Effector memory CD4-positive, alpha-beta T cell (primary cell): ENCODE measurements at places on chromosomes 2 and 18.
A peak's percentile ranks its signal among the peaks of the same experiment; 100 is the strongest.

- no peaks in the 10 kb centered on the region for H3K36me3 ChIP-seq
- no peaks in the 10 kb centered on the region for H3K4me1 ChIP-seq
- no peak for DNase-seq
Measured at GRCh38 chr2:33812707-33813106, 213.6 kb upstream of the FAM98A start.

DNA sequence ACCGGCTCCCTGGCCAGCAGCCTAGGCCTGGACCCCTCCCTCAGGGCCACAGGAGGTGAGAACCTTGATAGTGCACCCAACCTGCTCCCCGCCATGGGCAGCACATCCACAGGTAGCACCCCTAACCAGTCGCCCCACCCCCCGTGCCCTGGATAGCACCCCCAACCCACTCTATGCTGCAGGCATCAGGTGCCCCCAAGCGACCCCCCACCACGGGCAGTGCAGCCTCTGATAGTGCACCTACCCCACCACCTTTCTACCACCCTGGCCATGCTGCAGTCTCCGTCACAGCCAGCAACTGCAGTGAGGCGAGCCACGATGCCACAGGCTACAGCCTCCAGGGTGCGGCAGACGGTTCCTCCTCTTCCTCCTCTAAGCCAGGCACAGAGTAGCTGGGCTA lies 55.6 kb downstream of the SOWAHC start:
- no peak overlapping the region for H3K4me3 ChIP-seq
- H3K27ac ChIP-seq = no peak overlapping the region
- no peaks in the 10 kb centered on the region for H3K4me1 ChIP-seq
- DNase-seq = no peak
- H3K36me3 ChIP-seq = no peaks in the 10 kb centered on the region
- H3K27me3 ChIP-seq = no peaks in the 10 kb centered on the region

- H3K4me1 ChIP-seq = peaks cover 4% of the 10 kb centered on the region
- no peak for DNase-seq
- H3K36me3 ChIP-seq = peaks cover 8% of the 10 kb centered on the region
- H3K27me3 ChIP-seq = no peaks in the 10 kb centered on the region
- no peak overlapping the region for H3K27ac ChIP-seq
- no peak overlapping the region for H3K4me3 ChIP-seq
Measured at GRCh38 chr18:63169853-63170252, 149.7 kb downstream of the BCL2 start.

DNA sequence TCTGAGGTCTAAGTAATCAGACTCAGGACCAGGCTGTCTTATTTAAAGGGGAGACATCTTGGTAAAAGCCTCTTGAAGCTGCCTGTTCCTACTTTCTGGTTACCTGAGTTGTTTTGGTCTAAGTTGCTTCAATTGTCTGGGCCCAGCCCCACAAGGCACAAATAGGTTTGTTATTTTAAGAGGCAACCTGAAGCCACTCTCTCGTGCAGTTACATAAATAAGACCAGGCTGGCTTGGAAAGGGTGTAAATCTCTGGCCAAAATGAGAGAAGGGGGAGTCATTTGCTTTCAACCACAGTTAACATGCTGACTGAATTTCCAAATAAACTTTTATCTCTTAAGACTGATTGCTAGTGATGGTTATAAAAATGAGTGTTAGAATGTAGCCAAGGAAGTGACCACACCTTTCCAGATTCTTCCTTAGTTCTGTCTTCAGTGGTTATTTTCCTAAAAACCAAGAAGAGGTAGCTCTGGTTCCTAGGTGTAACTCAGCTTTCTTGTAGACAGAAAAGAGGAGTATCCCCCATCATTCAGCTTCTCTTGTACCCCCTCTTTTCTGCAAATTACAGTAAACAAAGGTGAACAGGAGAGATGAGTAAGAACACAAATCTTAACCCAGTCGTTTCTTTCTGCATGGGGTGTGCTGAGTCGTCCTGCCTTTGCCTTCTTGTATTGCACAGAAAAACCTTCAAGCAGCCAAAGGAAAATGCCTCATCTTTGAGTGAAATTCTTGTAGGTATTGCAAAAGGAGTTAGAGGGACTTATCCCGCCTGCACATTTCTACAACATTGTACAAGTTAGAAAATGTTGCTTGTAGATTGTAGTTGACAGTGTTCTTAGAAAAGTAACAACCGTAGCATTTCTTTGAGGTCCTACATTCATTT lies 161.5 kb upstream of the NT5C1B start:
- H3K27me3 ChIP-seq = no peaks in the 10 kb centered on the region
- DNase-seq = no peak
- no peaks in the 10 kb centered on the region for H3K36me3 ChIP-seq
- no peak overlapping the region for H3K27ac ChIP-seq

DNA sequence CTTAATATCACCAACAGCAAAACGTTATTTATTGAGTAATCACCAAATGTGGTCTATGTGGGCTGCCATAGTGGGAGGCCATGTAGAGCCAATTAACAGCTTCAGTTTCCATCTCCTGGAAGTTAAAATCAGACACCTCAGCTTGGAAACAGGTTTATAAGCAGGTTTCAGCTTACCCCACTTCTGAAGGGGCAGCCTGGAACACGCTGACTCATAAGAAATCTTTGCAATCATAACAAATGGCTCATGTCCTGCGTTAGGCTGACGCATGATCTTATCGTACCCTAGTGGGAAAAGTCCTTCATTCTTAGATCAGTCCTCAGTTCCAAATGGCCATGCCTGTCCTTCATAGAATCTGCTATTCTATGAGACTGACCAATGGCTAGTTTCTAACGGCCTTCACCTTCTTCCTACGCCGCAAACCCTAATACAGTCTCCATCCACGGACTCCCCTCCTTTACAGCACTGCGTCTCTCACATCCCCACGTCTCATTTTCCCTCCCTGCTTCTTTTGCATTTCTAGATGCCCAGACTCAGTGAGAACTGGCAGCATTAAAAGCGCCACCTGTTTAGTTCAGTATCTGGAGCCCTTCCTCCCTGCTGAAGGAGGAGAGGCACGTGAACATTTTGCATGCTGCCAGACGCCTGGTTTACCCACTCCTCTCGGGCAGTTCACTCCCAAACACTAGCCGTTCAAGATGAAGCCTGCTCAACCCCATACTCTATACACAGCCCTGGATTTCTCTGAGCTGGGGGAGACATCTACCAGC lies 24.2 kb upstream of the BZW1 start:
- no peak for DNase-seq
- no peak overlapping the region for H3K27ac ChIP-seq
- H3K27me3 ChIP-seq = no peaks in the 10 kb centered on the region
- no peaks in the 10 kb centered on the region for H3K4me1 ChIP-seq

- H3K4me3 ChIP-seq = peak overlapping the region; percentile 97
- peak overlapping the region; percentile 64 for H3K27ac ChIP-seq
- H3K27me3 ChIP-seq = no peaks in the 10 kb centered on the region
Measured at GRCh38 chr2:157627594-157628476, 829 bp downstream of the ACVR1C start.
